ENCODE measurements at places on chromosomes 16 and 17.

- DNase-seq = no peak
Observed at GRCh38 chr16:24784121-24784520, 54.7 kb downstream of the TNRC6A start.

DNA sequence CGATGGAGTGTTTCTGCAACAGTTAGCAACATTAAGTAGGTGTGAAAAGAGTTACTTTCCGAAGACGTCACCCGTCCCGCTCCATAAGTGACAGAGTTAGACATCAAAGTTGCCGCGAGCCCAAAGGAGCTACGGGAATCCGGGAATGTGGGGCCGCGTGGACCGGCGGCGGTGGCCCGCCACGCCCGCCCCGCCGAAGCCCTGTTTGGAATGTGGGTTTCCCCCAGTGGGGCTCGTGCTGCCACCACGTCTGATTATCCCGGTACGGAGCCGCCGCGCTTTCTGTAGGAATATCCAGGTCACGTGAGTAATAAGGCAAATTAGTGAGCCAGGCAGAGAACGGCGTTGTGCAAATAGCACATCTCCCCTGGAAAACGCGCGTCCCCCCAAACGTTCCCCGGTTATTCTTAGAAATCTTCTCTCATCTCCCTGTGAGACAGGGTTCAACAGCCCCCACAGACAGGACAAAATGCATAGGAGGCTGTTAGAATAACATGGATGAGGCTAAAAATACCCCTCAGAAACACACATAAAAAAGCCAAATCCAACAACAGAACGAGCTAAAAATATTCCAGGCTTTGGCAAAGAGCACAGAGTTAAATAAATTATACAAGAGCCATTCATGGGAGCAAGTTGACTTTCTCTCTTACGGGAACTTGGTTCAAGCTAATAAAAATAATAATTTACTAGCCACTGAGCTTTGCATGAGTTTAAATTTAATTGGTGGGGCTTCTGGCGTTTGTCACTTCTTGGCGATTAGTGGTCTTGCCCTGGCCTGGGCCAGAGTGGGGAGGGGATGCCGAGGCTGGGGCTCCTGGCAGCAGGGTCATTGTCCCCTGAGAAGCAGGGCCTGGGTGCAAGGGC lies 8.6 kb downstream of the BAHCC1 start:
- DNase-seq = no peak

DNA sequence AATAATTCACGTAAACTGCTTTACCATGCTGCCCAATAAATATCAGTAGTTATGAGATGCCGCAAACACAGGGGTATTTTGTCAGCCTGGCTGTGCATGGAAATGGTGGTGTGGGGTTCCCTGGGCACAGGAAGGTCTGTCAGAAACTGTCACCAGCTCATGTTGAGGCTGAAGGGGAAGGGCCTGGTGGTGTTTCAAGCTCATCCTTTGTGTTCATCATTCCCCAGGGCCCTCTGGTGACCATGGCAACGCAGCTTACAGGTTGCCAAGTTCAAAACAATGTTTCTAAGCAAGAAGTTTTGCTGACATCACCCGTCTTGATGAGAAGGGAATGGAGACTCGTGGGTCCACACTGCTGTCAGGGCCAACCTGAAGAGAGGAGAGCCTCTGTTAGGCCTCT lies 348.9 kb upstream of the C16orf82 start:
- no peak for DNase-seq

- peak; percentile 48 for DNase-seq
Observed at GRCh38 chr17:82863941-82864712, 24.3 kb upstream of the ZNF750 start.

- DNase-seq = no peak
Observed at GRCh38 chr16:22699356-22699755, 114.6 kb upstream of the HS3ST2 start.

- no peak for DNase-seq
Observed at GRCh38 chr16:19784183-19784736, 66.2 kb downstream of the IQCK start.

DNA sequence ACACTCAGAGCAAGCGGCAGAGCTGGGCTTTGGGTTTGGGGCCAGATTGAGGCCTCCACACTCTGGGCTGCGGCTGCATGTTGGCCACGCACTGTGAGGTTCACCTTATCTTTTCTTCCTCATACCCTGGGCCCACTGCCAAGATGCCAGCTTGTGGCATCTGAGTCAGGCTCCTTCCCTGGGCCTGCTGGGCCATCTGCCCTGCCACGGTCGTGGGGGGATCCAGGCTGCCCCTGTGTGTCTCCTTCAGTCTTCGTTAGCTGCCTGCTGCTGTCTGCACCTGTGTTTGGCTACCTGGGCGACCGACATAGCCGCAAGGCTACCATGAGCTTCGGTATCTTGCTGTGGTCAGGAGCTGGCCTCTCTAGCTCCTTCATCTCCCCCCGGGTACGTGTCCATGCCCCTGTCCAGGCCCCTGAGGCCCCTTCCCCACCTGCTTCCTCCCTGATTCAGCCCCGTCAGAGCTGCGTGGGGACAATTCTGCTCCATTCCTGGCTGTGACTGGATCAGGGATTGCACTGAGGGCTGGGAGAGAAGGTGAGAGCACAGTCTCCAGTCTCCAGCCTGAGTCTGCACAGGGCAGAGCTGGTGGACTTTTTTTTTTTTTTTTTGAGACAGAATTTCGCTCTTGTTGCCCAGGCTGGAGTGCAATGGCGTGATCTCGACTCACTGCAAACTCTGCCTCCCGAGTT lies 11.2 kb downstream of the SPNS3 start:
- DNase-seq = peak; percentile 50

DNA sequence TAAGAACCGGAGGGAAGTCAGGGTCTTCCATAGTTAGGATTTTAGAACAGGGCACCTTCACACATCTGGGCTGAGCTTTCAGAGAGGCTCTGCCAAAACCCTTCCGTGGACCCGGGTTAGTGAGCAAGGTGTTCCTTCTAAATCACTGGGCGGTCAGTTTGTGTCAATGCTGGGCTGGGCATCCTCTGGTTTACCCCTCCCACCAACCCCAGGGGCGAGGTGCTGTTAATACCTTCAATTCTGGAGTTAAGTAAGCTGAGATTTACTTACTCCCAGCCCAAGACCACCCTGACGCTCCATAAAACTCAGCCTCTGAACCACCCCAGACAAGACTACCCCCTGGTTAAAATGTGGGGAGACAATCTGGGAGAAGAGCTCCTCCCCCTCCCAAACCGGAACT lies 1.0 kb downstream of the TMEM92 start:
- no peak for DNase-seq

- no peak for DNase-seq
Observed at GRCh38 chr16:52586159-52586558, 39.2 kb upstream of the TOX3 start.

DNA sequence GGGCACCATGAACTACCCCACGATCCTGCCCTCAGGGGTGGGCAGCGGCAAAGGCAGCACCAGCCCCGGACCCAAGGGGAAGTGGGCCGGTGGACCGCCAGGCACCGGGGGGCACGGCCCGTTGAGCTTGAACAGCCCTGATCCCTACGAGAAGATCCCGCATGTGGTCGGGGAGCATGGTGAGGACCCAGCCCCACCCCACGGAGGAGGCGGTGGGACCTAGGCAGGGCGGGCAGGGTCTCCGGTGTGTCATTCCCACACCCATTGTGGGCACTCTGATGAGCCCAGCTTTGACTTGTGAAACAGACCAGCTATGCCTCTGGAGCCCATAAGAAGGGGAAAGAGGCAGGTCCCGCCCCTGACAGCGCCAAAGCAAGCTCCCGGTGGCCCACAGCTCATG lies 22.8 kb downstream of the TPSG1 start:
- DNase-seq = no peak

GRCh38 chr17:29155227-29155965 lies 24.8 kb downstream of the MYO18A start:
- DNase-seq = peak; percentile 88

- no peak for DNase-seq
Observed at GRCh38 chr17:9175700-9176467, 154.6 kb downstream of the NTN1 start.

DNA sequence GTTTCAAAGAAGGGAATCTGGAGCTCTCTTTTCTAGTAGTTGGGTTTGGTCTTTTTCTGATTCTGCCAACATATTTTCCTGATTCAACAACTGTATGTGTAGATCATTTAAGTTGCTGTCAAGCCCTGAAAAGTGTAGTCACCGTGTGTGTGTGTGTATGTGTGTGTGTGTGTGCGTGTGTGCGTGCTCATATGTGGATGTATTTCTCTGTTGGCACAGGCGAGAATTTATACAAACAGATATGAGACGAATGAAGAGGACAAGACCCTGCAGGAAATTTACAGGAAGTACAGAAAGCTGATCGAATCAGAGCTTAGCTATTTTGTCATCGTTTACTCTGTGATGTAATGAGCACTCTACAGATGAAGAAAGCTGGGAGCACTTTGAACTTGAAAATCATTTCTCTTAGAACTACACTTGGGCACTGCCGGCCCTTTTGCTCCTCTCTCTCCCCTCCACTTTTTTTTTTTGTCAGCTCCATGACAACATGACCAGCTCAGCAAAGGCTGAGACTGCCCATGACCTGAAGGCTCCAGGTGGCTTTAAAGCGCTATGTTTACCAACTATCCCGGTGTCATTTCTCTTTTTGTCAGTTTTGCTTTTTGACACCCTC lies 11.2 kb downstream of the FBXO39 start:
- DNase-seq = peak; percentile 49

DNA sequence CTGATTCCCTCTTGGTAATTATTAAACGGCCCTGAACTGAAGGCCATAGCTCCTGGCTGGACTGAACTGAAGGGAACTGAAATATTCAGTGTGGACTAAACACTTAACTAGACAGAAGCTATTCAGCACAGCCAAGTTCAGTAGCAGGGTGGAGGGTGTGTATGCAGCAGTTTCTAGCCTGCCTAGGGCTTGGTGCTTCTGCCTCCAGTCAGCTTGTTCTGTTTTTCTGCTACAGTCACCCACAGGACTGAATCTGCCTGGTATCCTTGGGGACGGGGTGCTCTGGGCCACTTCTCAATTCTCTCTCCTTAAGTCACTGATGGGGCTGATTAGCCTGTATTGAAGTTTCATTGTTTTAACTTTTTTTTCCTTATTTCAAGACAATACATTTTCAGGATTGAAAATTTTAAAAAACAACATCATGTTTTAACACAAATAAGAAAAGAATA lies 77.1 kb downstream of the WWP2 start:
- no peak for DNase-seq

GRCh38 chr16:58249388-58249779 lies 45.4 kb downstream of the PRSS54 start:
- no peak for DNase-seq

DNA sequence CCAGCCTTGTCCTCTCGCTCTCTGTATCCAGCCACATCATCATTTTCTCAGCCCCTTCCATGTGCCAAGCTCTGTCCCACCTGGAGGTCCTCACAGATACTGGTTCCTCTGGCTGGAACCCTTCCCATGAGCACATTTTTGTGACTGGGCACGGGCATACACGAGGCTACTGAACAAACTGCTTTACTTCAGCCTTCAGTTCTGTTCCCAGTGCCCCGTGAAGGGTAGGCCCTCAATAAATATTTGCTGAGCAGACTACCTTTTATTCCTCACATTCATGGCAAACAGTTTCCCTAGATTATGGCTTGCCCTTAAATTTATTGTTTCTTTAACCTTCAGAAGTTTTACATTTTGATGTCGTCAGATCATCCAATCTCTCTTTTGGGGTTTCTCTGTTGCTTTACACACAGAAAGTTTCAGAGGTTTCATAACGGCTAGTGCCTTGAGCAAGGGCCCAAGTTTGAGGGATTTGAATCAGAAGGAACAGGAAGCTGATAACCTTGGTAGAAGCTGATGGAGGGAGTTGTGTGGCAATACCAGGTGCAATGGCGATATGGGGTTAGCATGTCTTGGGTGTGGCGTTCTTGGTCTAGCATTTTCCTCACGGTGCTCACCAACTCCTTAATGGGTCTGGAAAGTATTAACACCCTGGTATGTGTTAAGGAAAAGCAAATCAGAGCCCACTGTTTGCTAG lies 27.8 kb downstream of the TMEM92 start:
- DNase-seq = no peak

GRCh38 chr17:4617590-4618351 lies 23.7 kb downstream of the ALOX15 start:
- no peak for DNase-seq

Measured in epithelial cell of esophagus (primary cell).